ENCODE measurements at places on chromosomes 3 and 15. TPM values are rescaled to one million over a fixed set of nuclear protein-coding genes. Genes with fewer than 3 reads are reported as not detected.

GRCh38 chr3:140198242-140198641 is 263.3 kb downstream of the CLSTN2 start:
- no peak overlapping the region for H3K4me3 ChIP-seq
- DNase-seq: no peak
- H3K27ac ChIP-seq: no peak overlapping the region
- H3K4me1 ChIP-seq: no peaks in the 10 kb centered on the region

DNA sequence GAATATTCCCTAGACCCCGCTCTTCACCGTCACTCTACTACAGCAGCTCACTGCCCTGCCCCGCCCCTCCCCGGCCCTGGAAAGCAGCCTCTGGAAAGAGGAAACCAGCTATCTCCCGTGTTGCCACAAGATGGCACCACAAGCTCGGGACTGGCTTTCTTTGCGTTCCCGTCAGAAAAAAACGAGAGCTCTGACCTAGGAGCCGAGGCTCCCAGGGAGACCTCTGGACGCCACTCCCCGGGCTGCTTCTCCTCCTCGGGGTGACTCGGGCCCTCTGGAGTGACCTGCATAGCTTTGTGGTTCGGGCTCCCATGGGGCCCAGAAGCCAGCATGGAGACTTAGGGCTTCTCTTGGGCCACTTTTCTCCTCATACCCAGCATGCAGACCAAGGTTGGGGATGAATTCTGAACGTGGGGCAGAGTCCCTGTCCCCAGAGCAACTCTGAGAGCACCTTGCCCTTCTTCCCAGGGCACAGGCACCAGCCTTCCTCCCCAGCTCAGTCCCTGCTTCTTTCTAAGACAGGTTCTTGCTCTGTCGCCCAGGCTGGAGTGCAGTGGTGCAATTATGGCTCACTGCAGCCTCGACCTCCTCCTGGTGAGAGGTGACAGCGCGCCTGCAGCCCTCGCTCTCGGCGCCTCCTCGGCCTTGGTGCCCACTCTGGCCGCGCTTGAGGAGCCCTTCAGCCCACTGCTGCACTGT is 19.0 kb downstream of the STOML1 start:
- DNase-seq: peak; percentile 85
- H3K27ac ChIP-seq: no peak overlapping the region
- H3K4me3 ChIP-seq: peak overlapping the region; percentile 42

The CRABP1 gene
- 156 TPM for total RNA-seq

The LMAN1L gene
- total RNA-seq: 0.35 TPM

DNA sequence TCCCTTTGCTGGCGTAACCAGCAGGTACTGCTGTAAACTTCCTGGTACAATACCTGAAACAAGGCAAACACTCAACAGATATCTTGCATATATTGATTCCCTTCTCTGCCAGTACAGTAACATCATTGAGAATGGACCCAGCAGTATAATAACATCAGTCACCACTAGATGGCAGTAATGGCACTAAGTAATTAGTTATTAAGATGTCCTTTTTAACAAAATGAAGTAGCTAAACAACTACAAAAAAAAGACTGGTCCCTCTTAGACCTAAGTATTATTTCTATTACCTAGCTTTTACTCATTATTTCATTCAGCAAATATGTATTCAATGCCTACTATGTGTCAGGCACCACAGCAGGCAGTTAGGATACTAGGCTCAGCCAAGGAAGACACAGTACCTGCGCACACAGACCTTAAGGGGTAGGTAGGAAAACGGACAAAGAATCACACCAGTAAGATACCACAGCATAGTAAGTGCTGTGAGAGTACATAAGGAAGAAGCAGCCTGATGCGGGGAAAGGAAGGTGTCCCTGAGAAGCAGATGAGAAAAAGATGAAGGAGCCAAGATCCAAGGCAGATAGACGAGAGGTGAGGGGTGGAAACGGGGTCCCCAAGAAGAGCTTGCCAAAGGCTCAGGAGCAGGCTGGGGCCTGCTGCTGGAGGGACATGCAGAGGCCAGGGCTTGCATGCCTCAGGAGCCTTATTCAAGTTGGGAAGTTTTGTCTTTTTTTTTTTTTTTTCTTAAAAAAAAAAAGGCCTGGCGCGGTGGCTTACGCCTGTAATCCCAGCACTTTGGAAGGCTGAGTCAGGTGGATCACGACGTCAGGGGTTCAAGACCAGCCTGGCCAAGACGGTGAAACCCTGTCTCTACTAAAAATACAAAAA is 102.7 kb upstream of the CHD2 start:
- peaks cover 2% of the 10 kb centered on the region for H3K36me3 ChIP-seq
- no peaks in the 10 kb centered on the region for H3K27me3 ChIP-seq
- DNase-seq: no peak
- H3K27ac ChIP-seq: peak overlapping the region; percentile 89

- H3K4me3 ChIP-seq: no peak overlapping the region
- no peak for DNase-seq
- no peaks in the 10 kb centered on the region for H3K36me3 ChIP-seq
- H3K27ac ChIP-seq: no peak overlapping the region
Observed at GRCh38 chr3:160921020-160921635, 165.1 kb downstream of the PPM1L start.

The SCG3 gene
- not detected for total RNA-seq

- no peaks in the 10 kb centered on the region for H3K27me3 ChIP-seq
- no peak for DNase-seq
- peaks cover 2% of the 10 kb centered on the region for H3K36me3 ChIP-seq
- H3K27ac ChIP-seq: no peak overlapping the region
Observed at GRCh38 chr3:11373235-11373634, 101.0 kb downstream of the ATG7 start.

GRCh38 chr15:79943820-79944219 is 27.2 kb downstream of the BCL2A1 start:
- no peak overlapping the region for H3K27ac ChIP-seq
- peaks cover 1% of the 10 kb centered on the region for H3K4me1 ChIP-seq
- H3K36me3 ChIP-seq: no peaks in the 10 kb centered on the region
- DNase-seq: no peak
- no peak overlapping the region for H3K4me3 ChIP-seq
- peaks cover 25% of the 10 kb centered on the region for H3K27me3 ChIP-seq

GRCh38 chr15:87961851-87962420 is 294.6 kb downstream of the NTRK3 start:
- no peak overlapping the region for H3K27ac ChIP-seq
- peaks cover 41% of the 10 kb centered on the region for H3K27me3 ChIP-seq
- H3K4me1 ChIP-seq: peaks cover 6% of the 10 kb centered on the region
- no peak for DNase-seq
- no peaks in the 10 kb centered on the region for H3K36me3 ChIP-seq

The SERPINI2 gene
- total RNA-seq: not detected

DNA sequence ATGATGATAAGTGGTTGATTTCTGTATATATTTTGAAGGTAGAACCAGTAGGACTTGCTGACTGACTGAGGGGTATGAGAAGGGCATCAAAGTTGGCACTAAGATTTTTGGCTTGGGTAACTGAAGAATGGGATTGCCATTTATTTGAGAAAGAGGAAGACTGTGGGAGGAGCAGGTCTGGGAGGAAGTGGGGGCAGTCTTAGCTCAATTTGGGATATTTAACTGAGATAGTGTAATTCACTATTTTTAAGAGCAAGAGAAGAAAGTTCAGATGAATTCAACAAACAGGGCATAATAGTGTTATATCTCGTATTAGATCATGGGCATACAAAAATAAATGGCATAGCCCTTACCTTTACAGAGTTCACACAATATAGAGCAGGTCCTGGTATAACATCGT is 1.7 kb downstream of the BUB1B start:
- H3K27ac ChIP-seq: no peak overlapping the region
- H3K4me1 ChIP-seq: peaks cover 9% of the 10 kb centered on the region
- no peaks in the 10 kb centered on the region for H3K27me3 ChIP-seq
- H3K4me3 ChIP-seq: no peak overlapping the region
- peaks cover 8% of the 10 kb centered on the region for H3K36me3 ChIP-seq

The COMMD4 gene
- total RNA-seq: 70.5 TPM

- H3K4me1 ChIP-seq: peaks cover 7% of the 10 kb centered on the region
- H3K27me3 ChIP-seq: peaks cover 15% of the 10 kb centered on the region
- no peaks in the 10 kb centered on the region for H3K36me3 ChIP-seq
- H3K27ac ChIP-seq: peak overlapping the region; percentile 58
Observed at GRCh38 chr3:42773409-42773751, 327 bp upstream of the CCDC13 start.

- DNase-seq: no peak
- no peak overlapping the region for H3K4me3 ChIP-seq
- H3K36me3 ChIP-seq: peaks cover under 1% of the 10 kb centered on the region
- H3K27ac ChIP-seq: no peak overlapping the region
Observed at GRCh38 chr3:152770296-152770695, 64.6 kb upstream of the P2RY1 start.

DNA sequence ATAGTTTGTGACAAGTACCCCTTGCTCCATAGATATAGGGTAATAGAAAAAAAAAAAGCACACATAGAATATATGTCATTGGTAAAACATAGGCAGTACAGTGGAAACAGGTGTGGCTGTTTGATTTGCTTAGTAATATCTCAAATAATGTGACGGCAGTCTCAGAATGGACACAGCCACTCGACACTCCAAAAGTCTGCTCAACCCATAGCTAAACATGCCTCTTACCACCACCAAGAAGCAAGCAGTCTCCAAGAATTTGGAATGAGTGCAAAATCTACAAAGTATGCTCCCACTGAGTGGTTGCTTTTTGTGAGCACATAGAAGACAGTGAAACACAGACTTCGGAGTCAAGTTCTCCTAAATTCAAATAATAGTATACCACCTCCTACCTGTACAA is 43.0 kb downstream of the RAB27A start:
- H3K4me3 ChIP-seq: no peak overlapping the region
- H3K27me3 ChIP-seq: no peaks in the 10 kb centered on the region
- H3K27ac ChIP-seq: no peak overlapping the region
- no peak for DNase-seq
- H3K4me1 ChIP-seq: no peaks in the 10 kb centered on the region

GRCh38 chr3:126340596-126340942 is 16.6 kb downstream of the KLF15 start:
- no peaks in the 10 kb centered on the region for H3K4me1 ChIP-seq
- DNase-seq: no peak
- no peaks in the 10 kb centered on the region for H3K36me3 ChIP-seq

DNA sequence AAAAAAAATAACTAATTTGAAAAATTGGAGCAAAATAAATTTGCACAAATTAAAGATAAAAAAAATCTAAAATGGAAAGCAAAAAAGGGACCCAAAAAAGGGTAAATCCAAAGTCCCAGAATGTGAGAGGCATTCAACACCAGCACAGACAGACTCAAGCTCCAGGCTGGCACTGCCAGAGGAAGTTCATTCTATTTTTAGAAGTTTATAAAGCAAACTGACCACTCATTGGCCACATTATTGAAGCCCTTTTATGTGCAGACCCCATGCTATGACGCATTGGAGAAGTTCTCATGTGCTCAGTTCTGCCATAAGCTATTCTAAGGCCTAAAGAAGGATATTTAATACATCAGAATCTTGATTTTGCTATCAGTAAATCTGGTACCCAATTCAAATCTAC is 17.6 kb upstream of the BOC start:
- H3K27me3 ChIP-seq: no peaks in the 10 kb centered on the region
- no peak for DNase-seq
- peaks cover 38% of the 10 kb centered on the region for H3K4me1 ChIP-seq
- no peak overlapping the region for H3K4me3 ChIP-seq
- H3K27ac ChIP-seq: peak overlapping the region; percentile 85

DNA sequence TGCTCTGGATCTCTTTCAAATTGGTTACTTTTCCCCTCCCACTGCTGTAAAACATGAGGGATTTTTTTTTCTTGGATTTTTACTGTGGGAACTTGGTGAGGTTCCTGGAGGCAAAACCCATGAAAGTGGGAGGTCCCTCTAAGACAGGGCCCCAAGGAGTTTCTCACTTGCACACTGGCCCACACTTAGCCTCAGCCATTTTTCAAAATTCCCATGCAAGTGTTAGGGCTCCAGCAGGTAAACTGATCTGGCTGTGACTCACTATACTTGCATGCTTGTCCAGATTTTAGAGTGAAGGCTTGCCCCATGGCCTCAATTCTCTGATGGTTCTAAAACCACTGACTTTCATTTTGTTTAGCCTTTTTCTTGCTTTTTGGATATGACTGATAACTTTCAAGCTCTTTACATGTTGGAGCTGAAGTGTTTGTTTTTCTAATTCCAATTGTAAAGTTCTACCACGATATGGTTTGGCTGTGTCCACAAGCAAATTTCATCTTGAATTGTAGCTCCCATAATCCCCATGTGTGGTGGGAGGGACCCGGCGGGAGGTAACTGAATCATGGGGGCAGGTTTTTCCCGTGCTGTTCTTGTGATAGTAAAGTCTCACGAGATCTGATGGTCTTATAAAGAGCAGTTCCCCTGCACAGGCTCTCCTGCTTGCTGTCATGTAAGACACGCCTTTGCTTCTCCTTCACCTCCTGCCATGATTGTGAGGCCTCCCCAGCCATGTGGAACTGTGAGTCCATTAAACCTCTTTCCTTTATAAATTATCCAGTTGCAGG is 37.7 kb downstream of the MCCC1 start:
- H3K4me1 ChIP-seq: no peaks in the 10 kb centered on the region
- DNase-seq: no peak
- H3K27me3 ChIP-seq: no peaks in the 10 kb centered on the region
- H3K27ac ChIP-seq: no peak overlapping the region

- H3K27ac ChIP-seq: no peak overlapping the region
- peaks cover 22% of the 10 kb centered on the region for H3K4me1 ChIP-seq
- DNase-seq: no peak
- H3K4me3 ChIP-seq: no peak overlapping the region
- H3K36me3 ChIP-seq: peaks cover 13% of the 10 kb centered on the region
- no peaks in the 10 kb centered on the region for H3K27me3 ChIP-seq
Observed at GRCh38 chr15:66866656-66867055, 164.6 kb downstream of the SMAD6 start.

The CLEC3B gene
- total RNA-seq: 1.2 TPM

The ZBTB47 gene
- total RNA-seq: 22.4 TPM

- DNase-seq: no peak
- H3K4me1 ChIP-seq: peaks cover 15% of the 10 kb centered on the region
- H3K4me3 ChIP-seq: no peak overlapping the region
Observed at GRCh38 chr3:152626226-152626625, 208.7 kb upstream of the P2RY1 start.

DNA sequence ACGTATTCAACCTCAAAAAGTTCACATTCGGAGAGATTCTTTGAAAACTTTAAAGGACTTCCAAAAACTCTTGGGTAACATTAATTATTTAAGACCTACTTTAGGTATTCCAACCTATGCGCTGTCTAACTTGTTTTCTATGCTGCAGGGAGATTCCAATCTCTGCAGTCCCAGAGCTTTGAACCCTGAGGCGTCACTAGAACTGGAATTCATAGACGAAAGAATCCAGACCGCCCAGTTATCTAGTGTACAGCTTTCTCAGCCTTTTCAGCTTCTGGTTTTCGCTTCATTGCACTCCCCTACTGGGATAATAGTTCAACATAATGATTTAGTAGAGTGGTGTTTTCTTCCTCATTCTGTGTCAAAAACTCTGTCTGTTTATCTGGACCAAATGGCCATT is 711.3 kb downstream of the ROBO1 start:
- H3K4me1 ChIP-seq: no peaks in the 10 kb centered on the region
- peaks cover 17% of the 10 kb centered on the region for H3K36me3 ChIP-seq
- no peak overlapping the region for H3K27ac ChIP-seq
- H3K4me3 ChIP-seq: no peak overlapping the region
- H3K27me3 ChIP-seq: no peaks in the 10 kb centered on the region

The AMOTL2 gene
- 296 TPM for total RNA-seq
